Naive thymus-derived CD8-positive, alpha-beta T cell (primary cell): ENCODE measurements at places on chromosomes 3 and 15. TPM values are rescaled to one million over a fixed set of nuclear protein-coding genes. Genes with fewer than 3 reads are reported as not detected.

The PAQR9 gene
- total RNA-seq: not detected

The HRG gene
- total RNA-seq: not detected

- H3K27ac ChIP-seq: no peak overlapping the region
- H3K27me3 ChIP-seq: peaks cover 5% of the 10 kb centered on the region
- H3K4me1 ChIP-seq: no peaks in the 10 kb centered on the region
- DNase-seq: no peak
- H3K36me3 ChIP-seq: no peaks in the 10 kb centered on the region
These were observed 264.2 kb downstream of the VPS13C start for GRCh38 chr15:61796056-61796455.

DNA sequence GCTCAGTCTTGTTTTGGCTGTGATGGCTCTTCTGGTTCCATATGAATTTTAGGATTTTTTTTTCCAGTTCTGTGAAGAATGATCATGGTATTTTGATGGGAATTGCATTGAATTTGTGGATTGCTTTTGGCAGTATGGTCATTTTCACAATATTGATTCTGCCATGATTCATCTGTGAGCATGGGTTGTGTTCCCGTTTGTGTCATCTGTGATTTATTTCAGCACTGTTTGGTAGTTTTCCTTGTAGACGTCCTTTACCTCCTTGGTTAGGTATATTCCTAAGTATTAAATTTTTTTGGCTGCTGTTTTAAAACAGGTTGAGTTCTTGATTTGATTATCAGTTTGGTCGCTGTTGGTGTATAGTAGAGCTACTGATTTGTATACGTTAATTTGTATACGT lies 18.5 kb downstream of the TCF12 start:
- H3K4me1 ChIP-seq: peaks cover 72% of the 10 kb centered on the region
- peaks cover 28% of the 10 kb centered on the region for H3K36me3 ChIP-seq
- no peak overlapping the region for H3K27ac ChIP-seq
- no peak overlapping the region for H3K4me3 ChIP-seq
- H3K27me3 ChIP-seq: no peaks in the 10 kb centered on the region

DNA sequence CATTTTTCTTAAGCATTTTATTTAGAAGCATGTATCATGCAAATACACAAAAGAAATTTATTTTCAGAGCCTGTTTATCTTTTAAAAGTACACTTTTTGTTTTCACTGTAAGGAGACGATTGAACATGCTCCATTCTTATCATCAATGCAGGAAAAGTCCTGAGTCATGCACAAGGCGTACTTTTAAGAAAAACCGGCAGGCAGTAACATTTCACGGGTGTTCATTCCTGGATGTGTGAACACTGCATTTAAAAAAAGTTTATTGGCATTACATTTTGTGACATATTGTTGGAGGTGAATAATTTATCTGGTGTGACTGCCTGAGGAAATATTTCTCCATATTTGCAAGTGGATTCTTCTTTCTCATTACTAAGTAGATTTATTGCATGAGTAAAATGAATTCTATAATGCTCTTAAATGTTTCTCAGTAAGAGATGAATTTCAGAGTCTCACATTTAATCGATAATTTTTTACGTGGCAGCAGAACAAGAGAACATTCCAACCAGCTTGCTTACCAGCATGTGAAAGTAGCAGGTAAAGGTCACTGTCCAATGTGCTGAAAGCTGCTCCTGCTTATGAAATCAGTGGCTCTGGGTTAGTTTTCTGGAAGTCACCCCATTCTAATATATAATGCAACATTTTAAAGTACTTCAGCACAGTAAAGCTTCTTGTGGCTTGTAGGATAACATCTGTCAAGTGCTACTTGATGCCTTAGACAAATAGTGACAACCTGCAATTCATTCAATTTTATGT lies 87.0 kb downstream of the SV2B start:
- DNase-seq: no peak
- no peak overlapping the region for H3K27ac ChIP-seq
- no peaks in the 10 kb centered on the region for H3K4me1 ChIP-seq
- H3K36me3 ChIP-seq: no peaks in the 10 kb centered on the region
